PC-9 (cell line): ENCODE measurements at places on chromosomes 7 and 10. TPM values are rescaled to one million over a fixed set of nuclear protein-coding genes. Genes with fewer than 3 reads are reported as not detected.

CALML3 gene
- not detected in 2 replicates for total RNA-seq

OR2A7 gene
- 6.0 and 7.6 TPM in 2 replicates for total RNA-seq

DNA sequence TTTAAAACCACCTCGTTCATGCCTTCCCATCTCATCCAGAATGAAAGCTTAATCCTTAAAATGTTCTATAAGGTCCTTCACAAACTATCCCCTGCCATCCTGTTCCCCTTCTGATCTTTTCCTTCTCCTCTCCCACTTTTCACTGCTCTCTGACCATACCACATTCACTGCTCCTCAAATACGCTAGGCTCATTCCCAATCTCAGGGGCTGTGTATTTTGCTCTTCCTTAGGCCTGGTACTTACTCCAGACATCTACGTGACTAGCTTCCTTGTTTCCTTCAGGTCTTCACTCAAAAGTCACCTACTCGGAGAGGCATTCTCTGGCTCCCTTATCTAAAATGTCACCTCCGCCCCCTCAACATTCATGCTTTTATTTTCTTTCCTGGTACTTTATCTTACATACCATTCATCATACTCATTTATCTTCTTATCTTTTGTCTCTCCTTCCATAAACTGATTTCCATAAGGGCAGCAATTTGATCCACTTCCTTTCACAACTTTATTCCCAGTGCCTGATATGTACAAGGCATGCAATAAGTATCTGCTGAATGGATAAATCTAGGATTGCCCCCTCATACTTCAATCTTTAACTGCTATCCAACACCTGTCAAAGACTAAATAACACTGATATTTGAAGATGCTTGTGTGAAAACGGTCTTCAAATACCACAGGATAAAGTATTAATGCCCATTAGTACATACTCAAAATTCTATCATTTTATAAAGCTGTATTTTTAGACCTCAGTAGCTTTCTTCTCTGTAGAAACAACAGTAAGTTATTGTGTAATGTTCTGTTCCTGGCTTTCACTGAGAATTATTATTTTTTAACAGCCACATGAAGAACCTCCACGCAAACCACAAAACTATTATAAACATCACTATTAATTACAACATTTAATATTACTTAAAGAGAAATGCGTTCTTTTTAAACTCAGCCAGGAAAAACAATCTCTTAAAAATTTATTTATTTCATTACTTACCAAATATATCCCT lies 27.0 kb downstream of the JMJD1C start:
- no peak overlapping the region for H3K4me3 ChIP-seq
- peaks cover 23% of the 10 kb centered on the region for H3K4me1 ChIP-seq
- no peaks in the 10 kb centered on the region for H3K27me3 ChIP-seq

DNA sequence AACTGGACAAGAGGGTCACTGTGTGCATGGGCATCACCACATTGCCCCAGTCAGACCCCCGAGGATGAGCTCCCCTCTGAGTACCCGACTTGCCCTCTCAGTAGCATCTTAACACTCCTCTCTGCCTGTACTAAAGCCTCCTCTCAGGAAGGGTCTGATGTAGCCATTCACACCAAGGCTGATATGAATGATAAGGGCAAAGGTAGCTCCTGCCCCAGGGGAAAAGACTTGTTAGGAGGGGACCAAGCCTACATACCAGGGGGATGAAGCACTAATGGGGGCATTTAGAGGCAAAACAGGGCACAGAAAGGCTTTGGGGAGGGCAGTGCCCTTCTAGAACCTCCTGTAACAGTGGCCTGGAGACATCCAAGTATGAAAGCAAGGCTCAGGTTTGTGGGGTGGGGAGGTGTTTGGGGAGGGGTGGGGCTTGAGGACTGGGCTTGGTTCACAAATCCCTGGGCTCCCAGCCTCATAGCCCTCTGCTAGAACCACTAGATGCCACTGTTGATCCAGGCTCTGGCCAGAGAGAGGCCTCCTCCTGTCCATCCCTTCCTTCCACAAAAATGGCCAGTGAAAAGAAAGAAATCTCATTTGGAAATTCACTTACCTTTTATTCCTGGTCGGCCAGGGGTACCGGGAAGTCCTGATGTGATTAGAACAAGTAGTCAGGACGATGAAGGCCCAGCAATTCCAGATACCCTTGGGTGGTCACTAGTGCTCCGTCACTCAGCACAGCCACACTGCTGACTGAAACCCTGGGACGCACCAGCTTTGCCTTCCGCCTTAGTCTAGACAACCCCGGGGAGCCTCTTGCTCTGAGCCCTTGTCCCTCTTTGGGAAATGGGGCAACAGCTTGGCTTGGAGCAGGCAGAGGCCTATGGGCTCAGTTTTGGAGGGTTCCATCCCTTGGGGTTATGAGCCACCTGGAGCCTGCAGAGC lies 40.3 kb downstream of the COL17A1 start:
- H3K4me1 ChIP-seq, result peaks cover 20% of the 10 kb centered on the region
- H3K36me3 ChIP-seq, result no peaks in the 10 kb centered on the region
- peak; percentile 62 for DNase-seq
- H3K27me3 ChIP-seq, result no peaks in the 10 kb centered on the region
- no peak overlapping the region for H3K4me3 ChIP-seq
- H3K27ac ChIP-seq, result no peak overlapping the region

DNA sequence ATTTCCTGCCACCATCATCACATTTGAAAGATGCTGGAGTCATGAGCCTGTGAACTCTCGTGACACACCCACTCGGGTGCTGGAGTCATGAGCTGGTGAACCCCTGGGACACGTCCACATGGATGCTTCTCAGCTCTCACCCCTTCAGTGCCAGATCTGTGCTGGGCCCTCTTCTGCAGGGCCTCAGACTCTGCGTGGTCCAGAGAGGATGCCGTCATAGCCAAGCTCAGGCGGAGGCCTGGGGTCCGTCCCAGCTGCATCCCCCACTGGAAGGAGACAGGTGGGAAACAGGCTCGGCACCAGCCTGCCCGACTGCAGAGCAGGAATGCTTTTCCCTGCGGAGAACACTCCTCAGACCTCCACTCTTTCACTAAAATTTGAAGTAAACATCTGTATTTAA lies 156.5 kb upstream of the PPP2R2D start:
- DNase-seq, result no peak
- no peaks in the 10 kb centered on the region for H3K36me3 ChIP-seq

DNA sequence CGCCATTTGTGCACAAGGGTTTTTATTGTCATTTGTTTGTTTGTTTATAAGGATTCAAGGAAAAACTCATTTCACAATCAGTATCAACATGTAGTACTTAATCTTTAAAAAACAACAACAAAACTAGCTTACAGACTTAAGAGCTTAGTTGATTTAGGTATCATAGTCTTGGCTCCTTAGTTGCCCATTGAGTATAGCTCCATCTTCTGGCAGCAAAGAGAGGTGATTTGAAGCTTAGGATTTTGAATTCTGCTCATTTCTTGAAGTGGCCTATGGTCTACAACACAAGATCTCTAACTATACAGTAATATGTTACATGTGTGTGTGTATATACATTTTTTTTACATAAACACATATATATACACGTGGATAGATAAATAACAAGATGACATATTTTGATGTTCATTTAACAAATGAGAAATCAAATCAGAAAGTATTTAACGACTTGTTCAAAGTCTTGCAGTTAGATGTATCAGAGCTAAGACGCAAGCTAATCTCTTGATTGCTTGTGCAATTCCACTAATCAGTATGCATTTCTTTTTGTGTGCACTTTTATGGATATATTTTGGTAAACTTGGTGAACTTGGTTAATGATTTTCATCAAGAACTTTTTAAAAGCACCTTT lies 307.3 kb downstream of the CAMK1D start:
- no peak for DNase-seq
- H3K27me3 ChIP-seq, result no peaks in the 10 kb centered on the region
- H3K36me3 ChIP-seq, result no peaks in the 10 kb centered on the region
- H3K4me1 ChIP-seq, result no peaks in the 10 kb centered on the region
- no peak overlapping the region for H3K4me3 ChIP-seq

SPDYE2B gene
- total RNA-seq, result not detected in 2 replicates

SAP25 gene
- 11.0 and 15.3 TPM in 2 replicates for total RNA-seq

DNA sequence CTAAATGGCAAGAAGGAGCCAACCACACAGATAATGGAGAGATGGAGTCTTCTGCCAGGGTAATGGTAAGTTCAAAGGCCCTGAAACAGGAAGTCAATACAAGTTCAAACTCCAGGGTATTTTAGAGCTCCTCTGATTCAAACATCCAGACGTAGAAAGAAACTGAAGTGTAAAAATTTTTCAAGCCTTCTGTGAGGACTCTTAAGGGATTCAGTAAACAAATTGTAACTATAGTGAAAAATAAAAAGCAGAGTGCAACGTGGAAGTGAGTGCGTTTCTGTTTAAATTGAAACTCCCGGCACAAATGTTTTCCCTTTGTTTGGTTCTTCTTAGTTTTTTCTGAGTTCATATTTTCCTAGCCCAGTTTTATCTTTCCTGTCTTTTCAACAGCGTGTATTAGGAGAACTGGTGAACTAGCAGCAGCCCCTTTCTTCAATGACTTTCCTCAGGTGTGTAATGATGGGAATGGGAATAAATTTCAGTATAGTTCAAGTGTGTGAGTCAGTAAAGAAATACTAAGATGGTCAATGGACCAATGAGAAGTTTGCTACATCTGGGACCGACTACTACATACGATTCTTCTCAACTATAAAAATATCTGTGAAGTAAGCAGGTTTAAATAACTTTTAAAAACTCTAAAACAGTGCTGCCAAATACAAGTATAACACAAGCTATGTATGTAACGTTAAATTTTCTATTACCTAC lies 298.9 kb downstream of the CSTF2T start:
- no peaks in the 10 kb centered on the region for H3K4me1 ChIP-seq
- no peak overlapping the region for H3K27ac ChIP-seq
- no peak for DNase-seq
- no peaks in the 10 kb centered on the region for H3K36me3 ChIP-seq
- no peak overlapping the region for H3K4me3 ChIP-seq
- no peaks in the 10 kb centered on the region for H3K27me3 ChIP-seq
